Activated naive CD8-positive, alpha-beta T cell treated with anti-CD3 and anti-CD28 coated beads, Interleukin-2, amount 10 ng/mL, durations not matched to agents 7 days and 5 days (primary cell): ENCODE measurements at places on chromosomes 7 and 10.
A peak's percentile ranks its signal among the peaks of the same experiment; 100 is the strongest.

DNA sequence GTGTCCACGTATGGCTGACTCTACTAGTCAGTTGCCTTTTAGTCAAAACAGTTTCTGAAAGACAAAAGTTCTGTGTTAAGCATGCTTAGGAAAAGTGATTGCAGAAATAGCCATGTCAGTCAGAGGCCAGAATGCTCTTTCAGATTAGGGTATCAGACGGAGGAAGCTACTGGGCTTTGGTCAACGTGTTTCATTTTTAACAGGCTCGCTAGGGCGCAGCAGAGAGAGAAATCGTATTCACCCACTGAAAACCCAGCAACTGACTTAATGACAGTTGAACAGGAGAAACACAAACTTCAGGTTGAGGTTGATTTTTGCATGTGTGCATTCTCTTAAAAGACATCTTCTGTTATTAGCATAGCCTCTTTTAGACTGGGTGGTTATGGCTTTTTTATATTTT lies 322.6 kb upstream of the KIAA1217 start:
- no peak for DNase-seq
- H3K4me3 ChIP-seq: no peak overlapping the region
- no peaks in the 10 kb centered on the region for H3K36me3 ChIP-seq
- peaks cover 2% of the 10 kb centered on the region for H3K27me3 ChIP-seq
- no peak overlapping the region for H3K27ac ChIP-seq

DNA sequence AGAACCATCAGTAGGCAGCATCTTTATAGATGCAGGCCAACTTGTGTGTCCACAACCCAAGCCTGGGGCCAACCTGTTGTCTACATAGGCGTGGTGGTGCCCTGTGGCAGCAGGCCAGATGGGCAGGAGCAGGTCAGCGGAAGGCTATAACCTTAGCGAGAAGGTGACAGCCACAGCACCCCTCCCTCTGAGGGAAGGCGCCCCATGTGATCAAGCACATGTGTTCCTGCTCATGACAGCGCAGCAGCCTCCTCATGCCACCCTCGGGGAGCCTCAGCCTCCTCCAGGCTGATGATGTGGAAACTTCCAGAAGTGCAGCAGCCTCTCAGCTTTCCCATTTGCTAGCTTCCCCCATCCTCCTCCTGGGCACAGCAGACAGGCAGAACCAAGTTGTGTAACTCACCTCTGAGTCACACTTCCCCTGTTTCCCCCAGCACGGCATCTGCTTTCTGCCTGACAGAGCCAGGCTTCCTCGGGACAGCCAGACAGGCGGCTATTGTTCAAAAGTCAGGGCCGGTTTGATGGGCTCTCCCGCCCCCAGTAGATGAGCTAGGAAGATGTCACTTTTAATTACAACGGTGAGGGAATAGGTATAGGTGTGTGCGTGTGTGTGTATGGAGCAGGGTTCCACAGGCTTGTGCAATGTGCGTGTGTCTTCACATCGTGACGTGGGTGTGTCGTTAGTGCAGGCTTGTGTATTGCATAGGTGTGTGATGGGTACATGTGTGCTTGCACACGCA lies 312.0 kb upstream of the ZMIZ1 start:
- H3K4me1 ChIP-seq: peaks cover 7% of the 10 kb centered on the region
- H3K36me3 ChIP-seq: no peaks in the 10 kb centered on the region
- DNase-seq: no peak
- no peak overlapping the region for H3K4me3 ChIP-seq

DNA sequence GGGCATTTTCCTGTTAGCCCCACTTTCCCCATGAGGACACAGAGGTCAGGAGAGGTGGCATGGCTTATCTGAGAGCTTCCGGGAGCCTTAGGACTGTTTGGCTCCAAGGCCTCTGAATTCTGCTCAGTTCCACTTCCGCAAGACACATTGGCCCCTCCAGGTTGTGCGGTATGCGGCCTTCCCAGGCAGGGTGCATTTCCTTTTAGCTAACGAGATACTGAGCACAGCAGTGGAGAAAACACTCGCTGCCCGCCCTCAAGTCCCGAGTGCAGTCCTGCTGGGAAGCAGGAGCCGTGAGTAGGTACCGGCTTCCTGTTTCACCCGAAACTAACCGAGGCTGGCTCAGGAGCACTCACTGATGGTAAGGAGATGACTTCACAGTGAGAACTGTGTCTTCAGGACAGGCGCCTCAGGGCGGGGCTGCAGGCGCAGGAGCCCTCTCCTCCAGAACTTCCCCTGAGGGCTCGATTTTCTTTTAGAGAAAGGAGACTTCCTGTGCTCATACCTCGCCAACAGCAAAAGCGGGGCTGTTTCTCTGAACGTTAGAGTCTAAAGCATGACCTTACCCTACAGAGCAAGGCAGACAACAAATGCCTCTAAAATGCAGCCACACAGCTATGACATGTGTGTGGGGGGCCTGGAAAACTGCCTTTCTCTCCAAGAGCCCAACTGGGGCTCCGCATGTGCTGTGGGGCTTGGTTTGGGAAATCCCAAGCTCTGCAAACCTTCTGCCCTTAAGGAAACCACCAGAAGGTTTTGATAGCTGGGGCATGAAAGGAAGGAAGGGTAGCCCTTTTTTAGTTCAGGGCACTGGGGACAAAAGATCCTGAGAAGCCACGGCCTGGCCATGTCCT lies 25.9 kb downstream of the RGS10 start:
- DNase-seq: peak; percentile 68
- H3K4me3 ChIP-seq: peak overlapping the region; percentile 83
- peaks cover 57% of the 10 kb centered on the region for H3K4me1 ChIP-seq

DNA sequence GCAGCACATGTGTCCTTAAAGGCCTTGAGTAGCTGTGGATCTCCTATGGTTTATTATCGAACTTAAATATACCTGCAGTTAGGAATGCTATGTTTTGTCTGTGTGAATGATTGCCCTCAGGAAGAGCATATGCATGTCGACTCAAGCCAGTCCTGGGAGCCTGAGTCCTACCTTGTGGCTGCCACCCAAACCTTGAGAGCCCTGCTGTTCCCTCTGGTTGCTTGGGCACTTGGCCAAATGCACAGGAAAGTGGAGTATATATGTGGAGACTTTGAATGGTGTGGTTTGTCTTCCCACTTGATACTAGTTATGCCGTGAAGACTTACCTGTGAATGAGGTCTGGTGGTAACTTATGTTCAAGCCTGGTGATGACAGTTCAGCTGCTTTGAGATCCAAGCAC lies 409.8 kb downstream of the LRMDA start:
- no peak for DNase-seq
- peaks cover 4% of the 10 kb centered on the region for H3K27me3 ChIP-seq
- no peaks in the 10 kb centered on the region for H3K4me1 ChIP-seq
- no peaks in the 10 kb centered on the region for H3K36me3 ChIP-seq

DNA sequence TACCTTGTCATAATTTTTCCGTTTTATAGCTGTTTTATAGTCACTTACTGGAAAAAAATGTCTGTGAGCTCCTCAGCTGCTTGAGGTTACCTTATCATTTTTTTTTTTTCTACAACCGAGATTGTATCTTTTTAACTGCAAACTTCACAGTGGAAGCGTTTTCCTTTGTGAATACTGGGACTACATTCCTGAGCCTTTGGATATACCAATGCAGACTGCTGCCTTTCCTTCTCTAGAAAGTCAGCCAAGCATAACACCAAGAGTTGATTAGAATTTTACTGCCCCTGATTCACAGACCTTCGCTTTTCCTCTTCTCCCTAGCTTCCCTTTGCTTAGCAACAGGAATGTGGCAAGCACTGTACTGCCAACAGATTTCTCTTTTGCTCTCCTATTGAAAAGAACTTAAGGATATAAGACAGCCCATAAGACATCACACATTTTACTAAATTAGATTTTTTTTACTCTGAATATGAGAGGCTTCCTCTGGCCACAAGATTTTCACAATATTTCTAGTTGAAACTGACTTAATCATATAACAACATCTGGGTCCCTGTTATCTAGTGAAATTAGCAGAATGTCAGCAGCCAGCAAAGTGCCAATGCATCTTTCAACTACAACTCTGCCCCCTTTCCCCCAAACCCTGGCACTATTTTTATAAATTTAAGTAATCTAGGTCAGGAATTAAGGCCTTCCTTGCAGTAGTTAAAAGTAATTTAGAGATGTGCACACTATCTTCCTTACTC lies 170.6 kb downstream of the PRKG1 start:
- H3K27ac ChIP-seq: no peak overlapping the region
- H3K4me1 ChIP-seq: no peaks in the 10 kb centered on the region
- no peaks in the 10 kb centered on the region for H3K36me3 ChIP-seq
- DNase-seq: no peak

DNA sequence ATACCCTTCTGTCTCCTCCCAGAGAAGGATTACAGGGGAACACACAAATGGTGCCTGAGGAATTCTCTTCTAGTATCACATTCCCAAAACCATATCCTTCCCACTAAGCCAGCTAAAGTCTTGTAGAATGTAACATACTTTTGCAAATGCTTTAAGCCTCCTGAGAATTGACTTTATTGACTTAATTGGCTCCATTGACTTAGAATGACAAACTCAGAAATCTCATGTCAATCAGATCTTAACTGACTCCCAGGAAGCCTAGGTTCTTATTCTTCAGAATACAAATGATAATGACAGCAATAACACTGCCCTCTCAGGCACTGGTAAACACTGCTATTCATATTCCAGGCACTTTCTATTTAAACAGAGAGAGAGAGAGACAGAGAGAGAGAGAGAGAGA lies 356.9 kb upstream of the PRKCQ start:
- H3K4me3 ChIP-seq: no peak overlapping the region
- H3K27me3 ChIP-seq: peaks cover 29% of the 10 kb centered on the region
- peaks cover 13% of the 10 kb centered on the region for H3K36me3 ChIP-seq
- no peak for DNase-seq

GRCh38 chr7:2873686-2874551 lies 29.8 kb upstream of the GNA12 start:
- no peak for DNase-seq
- H3K36me3 ChIP-seq: no peaks in the 10 kb centered on the region
- no peak overlapping the region for H3K4me3 ChIP-seq
- H3K27ac ChIP-seq: peak overlapping the region; percentile 68
- H3K27me3 ChIP-seq: peaks cover 9% of the 10 kb centered on the region

DNA sequence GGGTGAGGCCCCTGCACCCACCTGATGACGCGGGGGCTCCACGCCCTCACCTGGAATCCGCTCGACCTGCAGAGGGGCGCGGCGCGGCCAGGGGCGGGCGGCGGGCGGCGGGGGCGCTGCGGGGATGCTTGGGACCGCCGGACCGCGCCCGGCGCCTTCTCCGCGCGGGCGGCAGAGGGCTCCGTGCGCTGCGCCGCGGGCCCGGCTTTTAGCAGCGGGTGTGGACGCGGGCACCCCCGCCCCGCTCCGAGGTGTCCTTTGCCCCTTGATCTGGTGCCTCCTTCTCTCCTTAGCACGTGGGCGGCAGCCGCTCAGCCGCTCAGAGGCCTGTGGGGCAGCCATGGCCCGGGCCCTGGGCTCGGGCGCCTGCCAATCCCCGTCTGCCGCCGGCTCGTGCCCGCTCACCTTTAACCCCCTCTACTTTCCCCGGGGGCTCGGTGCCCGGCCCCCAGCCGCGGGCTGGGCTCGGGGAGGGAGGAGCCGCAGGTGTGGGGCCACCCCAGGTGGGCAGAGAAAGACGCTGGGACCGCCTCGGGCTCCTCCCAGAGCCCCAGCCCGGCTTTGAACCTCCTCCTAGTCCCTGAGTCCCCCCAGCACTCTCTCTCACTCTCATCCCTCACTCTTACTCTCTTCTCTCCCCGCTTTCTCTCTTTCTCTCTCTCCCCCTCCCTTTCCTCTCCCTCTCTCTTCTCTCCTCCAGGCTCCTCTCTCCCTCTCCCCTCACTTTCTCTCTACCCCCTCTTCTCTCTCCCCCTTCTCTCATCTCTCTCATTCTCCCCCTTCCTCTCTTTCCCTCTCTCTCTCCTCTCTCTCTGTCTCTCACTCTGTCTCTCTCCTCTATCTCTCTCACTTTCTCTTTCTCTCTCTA lies 19.7 kb upstream of the VPS37D start:
- peak overlapping the region; percentile 64 for H3K4me3 ChIP-seq
- peak; percentile 55 for DNase-seq
- no peaks in the 10 kb centered on the region for H3K36me3 ChIP-seq
- peaks cover 9% of the 10 kb centered on the region for H3K4me1 ChIP-seq
- H3K27me3 ChIP-seq: peaks cover 73% of the 10 kb centered on the region

- no peak for DNase-seq
- H3K4me1 ChIP-seq: peaks cover 3% of the 10 kb centered on the region
- no peaks in the 10 kb centered on the region for H3K36me3 ChIP-seq
- H3K27me3 ChIP-seq: peaks cover 14% of the 10 kb centered on the region
- no peak overlapping the region for H3K4me3 ChIP-seq
- H3K27ac ChIP-seq: no peak overlapping the region
These were observed 326.3 kb downstream of the CCSER2 start for GRCh38 chr10:84654671-84655070.
